ENCODE measurements at places on chromosomes 2 and 18. TPM values are rescaled to one million over a fixed set of nuclear protein-coding genes. Genes with fewer than 3 reads are reported as not detected.
A peak's percentile ranks its signal among the peaks of the same experiment; 100 is the strongest.

DNA sequence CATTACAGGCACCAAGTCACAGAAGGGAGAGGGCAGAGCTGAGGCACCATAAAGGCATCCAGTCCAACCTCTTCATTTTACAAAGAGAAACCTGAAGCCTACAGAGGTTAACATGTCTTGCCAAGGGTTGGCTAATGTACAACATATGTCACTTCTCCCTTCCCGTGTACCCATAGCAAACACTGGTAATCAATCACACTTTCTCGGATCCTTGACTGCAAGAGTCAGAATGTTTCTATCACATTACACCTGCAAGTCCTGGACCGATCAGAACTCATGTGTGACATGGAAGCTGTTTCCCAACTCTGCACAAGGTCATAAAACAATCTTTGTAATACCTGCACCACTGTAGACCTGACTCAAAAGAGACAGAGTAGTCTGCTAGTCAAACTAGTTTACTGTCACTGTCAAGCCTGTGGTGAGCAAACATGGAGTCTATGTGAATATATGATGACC is 6.0 kb downstream of the ANKRD44 start:
- peaks cover 2% of the 10 kb centered on the region for H3K27me3 ChIP-seq
- H3K4me3 ChIP-seq = no peak overlapping the region
- H3K36me3 ChIP-seq = no peaks in the 10 kb centered on the region
- H3K27ac ChIP-seq = no peak overlapping the region
- no peak for DNase-seq

Gene CCDC74A
- 10.4 TPM for polyA plus RNA-seq

- H3K36me3 ChIP-seq = no peaks in the 10 kb centered on the region
- no peak for DNase-seq
- H3K27me3 ChIP-seq = no peaks in the 10 kb centered on the region
- H3K4me3 ChIP-seq = no peak overlapping the region
Measured at GRCh38 chr2:203578759-203579643, 43.9 kb upstream of the RAPH1 start.

DNA sequence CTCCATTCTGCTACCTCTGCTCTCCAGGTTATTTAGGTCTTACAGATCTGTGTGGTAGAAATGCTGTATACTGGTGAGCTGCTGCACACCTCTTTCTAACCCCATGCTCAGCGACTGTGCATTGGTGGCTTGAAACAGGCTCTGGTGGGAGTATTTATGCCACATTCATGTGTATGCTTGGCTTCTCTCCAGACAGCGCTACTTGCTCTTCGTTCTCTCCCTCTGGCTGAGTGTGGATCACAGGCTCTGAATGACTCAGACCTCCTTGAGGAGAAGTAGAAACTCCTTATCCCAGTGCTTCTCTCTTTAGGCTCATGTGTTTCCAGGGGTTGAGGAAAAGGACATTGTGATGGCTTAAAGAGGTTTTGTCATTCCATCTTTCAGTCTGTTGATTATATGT is 54.9 kb downstream of the FHOD3 start:
- peaks cover 9% of the 10 kb centered on the region for H3K36me3 ChIP-seq
- DNase-seq = peak; percentile 96
- no peak overlapping the region for H3K4me3 ChIP-seq

GRCh38 chr2:85619617-85620016 is 3.6 kb downstream of the USP39 start:
- peaks cover 35% of the 10 kb centered on the region for H3K36me3 ChIP-seq
- no peak overlapping the region for H3K27ac ChIP-seq
- no peak for DNase-seq
- H3K4me1 ChIP-seq = peaks cover 7% of the 10 kb centered on the region

- H3K4me1 ChIP-seq = no peaks in the 10 kb centered on the region
- no peaks in the 10 kb centered on the region for H3K36me3 ChIP-seq
- no peak overlapping the region for H3K27ac ChIP-seq
- H3K27me3 ChIP-seq = no peaks in the 10 kb centered on the region
- no peak overlapping the region for H3K4me3 ChIP-seq
Measured at GRCh38 chr18:14097761-14098160, 34.5 kb downstream of the ZNF519 start.

GRCh38 chr2:65708086-65708485 is 275.7 kb upstream of the SPRED2 start:
- no peak overlapping the region for H3K27ac ChIP-seq
- H3K4me1 ChIP-seq = no peaks in the 10 kb centered on the region
- H3K27me3 ChIP-seq = no peaks in the 10 kb centered on the region
- no peaks in the 10 kb centered on the region for H3K36me3 ChIP-seq
- DNase-seq = no peak
- H3K4me3 ChIP-seq = no peak overlapping the region

Gene SLC23A3
- polyA plus RNA-seq = 0.11 TPM

Gene GCA
- polyA plus RNA-seq = 79.8 TPM

- H3K36me3 ChIP-seq = no peaks in the 10 kb centered on the region
- no peak overlapping the region for H3K27ac ChIP-seq
- H3K4me3 ChIP-seq = no peak overlapping the region
Measured at GRCh38 chr18:78580835-78581339, 398.7 kb upstream of the SALL3 start.

Gene IL37
- polyA plus RNA-seq = not detected

Gene PRSS56
- not detected for polyA plus RNA-seq

Gene GALR1
- polyA plus RNA-seq = not detected

- H3K36me3 ChIP-seq = no peaks in the 10 kb centered on the region
- no peak overlapping the region for H3K4me3 ChIP-seq
- no peak for DNase-seq
- peaks cover 1% of the 10 kb centered on the region for H3K4me1 ChIP-seq
- no peaks in the 10 kb centered on the region for H3K27me3 ChIP-seq
Measured at GRCh38 chr18:9096685-9097084, 5.8 kb upstream of the NDUFV2 start.

DNA sequence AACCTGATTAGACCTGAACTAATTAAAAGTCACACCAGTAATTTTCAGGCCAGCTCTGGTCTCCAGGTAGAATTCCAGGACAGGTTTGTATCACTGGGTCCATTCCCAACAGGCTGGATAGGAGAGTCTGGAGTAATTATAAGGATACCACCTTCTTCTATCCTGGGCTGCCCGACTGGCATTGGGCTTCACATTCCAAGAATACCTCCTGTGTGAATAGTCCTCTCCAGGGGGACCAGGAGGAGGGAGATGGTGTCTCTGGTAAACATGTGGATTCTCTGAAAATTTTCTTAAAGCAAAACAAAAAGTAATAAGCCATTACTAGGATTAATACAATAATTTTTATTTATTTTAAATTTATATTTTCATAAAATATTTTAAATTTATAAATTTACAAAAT is 17.3 kb downstream of the DUSP11 start:
- DNase-seq = no peak
- H3K36me3 ChIP-seq = peaks cover 38% of the 10 kb centered on the region
- no peaks in the 10 kb centered on the region for H3K27me3 ChIP-seq
- H3K4me1 ChIP-seq = no peaks in the 10 kb centered on the region

Gene DSEL
- 0.54 TPM for polyA plus RNA-seq

- H3K27ac ChIP-seq = peak overlapping the region; percentile 60
- no peak overlapping the region for H3K4me3 ChIP-seq
- H3K36me3 ChIP-seq = no peaks in the 10 kb centered on the region
Measured at GRCh38 chr2:47010176-47010575, 94.6 kb upstream of the MCFD2 start.

DNA sequence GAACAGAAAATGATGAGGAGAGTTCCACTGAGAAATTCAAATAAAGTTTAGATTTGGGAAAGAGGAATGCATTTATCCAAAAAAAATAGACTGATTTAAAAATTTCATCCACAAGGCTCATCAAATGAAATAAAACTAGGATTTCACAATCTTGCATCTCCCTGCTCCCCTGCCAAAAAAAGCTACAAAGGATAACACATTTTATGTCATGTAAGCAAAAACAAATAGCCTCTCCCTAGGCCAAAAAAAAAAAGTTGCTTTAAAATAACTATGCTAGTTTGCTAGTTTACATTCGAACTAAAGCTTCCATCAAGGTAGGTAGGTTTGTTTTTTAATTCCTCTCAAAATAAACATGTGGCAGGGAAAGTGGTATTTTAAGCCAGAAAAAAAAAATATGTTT is 465.5 kb upstream of the ID2 start:
- H3K4me3 ChIP-seq = no peak overlapping the region
- no peaks in the 10 kb centered on the region for H3K27me3 ChIP-seq
- H3K4me1 ChIP-seq = no peaks in the 10 kb centered on the region
- H3K36me3 ChIP-seq = no peaks in the 10 kb centered on the region
- DNase-seq = no peak
- H3K27ac ChIP-seq = no peak overlapping the region

Gene UBR3
- 18.7 TPM for polyA plus RNA-seq

Gene CXCR4
- 1.1 TPM for polyA plus RNA-seq

DNA sequence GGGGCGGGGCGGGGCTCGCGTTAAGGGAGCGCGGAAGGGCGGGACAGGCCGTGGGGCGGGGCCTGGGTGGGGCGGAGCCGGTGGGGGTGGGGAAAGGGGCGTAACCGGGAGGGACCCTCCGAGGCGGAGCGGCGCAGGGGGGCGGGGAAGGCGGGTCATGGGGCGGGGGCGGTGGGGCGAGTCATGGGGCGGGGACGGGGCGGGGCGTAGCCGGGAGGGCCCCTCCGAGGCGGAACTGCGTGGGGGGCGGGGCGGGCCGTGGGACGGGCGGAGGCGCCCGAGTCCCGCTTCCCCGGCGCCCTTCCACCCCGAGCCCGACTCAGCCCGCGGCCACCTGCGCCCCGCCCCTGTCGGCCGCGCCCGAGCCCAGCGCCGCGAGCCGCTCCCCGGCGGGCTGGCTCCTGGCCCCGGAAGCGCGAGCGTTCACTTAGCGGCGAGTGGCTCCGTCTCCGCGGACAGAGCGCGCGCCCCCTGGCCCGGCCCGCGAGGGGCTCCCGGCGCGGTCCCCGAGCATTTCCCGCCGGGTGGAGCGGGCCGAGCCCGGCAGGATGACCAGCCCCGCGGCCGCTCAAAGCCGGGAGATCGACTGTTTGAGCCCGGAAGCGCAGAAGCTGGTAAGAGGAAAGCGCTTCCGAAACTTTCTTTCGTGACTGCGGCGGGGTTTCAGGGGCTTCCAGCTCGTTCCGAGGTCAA is 64.7 kb downstream of the LRRFIP1 start:
- no peaks in the 10 kb centered on the region for H3K36me3 ChIP-seq
- DNase-seq = peak; percentile 95
- H3K27ac ChIP-seq = peak overlapping the region; percentile 74
- no peaks in the 10 kb centered on the region for H3K27me3 ChIP-seq
- H3K4me3 ChIP-seq = peak overlapping the region; percentile 65

GRCh38 chr2:201448701-201449100 is 2.6 kb downstream of the TRAK2 start:
- no peak for DNase-seq
- H3K4me3 ChIP-seq = no peak overlapping the region
- peaks cover 28% of the 10 kb centered on the region for H3K4me1 ChIP-seq
- no peaks in the 10 kb centered on the region for H3K27me3 ChIP-seq
- H3K36me3 ChIP-seq = no peaks in the 10 kb centered on the region

- H3K27me3 ChIP-seq = peaks cover 17% of the 10 kb centered on the region
- no peak overlapping the region for H3K27ac ChIP-seq
- no peak overlapping the region for H3K4me3 ChIP-seq
Measured at GRCh38 chr2:46305767-46306166, 8.6 kb downstream of the EPAS1 start.

DNA sequence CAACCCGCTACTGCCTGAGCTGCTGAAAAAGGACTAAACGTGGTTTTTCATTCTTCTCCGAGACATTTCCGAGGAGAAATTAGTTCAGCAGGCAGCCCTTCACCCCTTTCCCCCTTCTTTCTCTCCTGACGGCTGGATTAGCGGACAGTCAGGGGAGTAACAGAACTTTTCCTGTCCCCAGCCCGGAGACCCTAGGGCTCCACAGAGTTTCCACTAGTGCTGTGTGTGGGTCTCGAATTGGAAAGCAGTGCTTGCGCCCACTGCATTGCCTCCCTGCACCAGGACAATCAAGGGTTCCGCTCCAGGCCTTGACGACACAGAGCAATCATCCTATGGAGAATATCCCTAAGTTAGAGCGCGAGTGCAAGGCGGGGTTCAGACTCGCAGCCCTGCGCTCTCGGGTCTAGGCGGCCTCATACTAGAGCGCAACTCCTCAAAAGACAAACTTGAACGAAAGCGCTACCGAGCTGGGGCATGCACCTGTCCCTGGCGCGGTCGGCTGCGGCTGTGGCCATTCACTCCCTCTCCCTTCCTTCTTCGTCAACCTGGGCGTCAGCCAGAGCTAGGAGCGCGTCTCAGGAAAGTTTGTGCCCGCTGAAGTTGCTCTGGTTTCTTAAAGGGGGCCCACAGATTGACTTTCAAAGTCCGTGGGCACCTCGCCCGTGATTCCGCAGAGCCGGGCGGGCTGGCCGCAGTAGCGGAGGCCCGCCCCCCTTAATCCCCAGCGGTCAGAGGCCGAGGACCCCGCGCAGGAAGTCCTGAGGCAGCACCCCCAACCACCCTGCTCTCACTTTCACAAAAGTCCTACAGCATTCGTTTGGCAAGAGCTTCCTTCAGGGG is 801 bp downstream of the OSR1 start:
- peaks cover 4% of the 10 kb centered on the region for H3K36me3 ChIP-seq
- H3K27me3 ChIP-seq = peaks cover 95% of the 10 kb centered on the region
- H3K4me3 ChIP-seq = peak overlapping the region; percentile 78
- peak; percentile 52 for DNase-seq

GRCh38 chr18:68449292-68449691 is 265.6 kb downstream of the TMX3 start:
- DNase-seq = no peak
- H3K27ac ChIP-seq = no peak overlapping the region
- no peaks in the 10 kb centered on the region for H3K27me3 ChIP-seq
- H3K36me3 ChIP-seq = no peaks in the 10 kb centered on the region
- no peak overlapping the region for H3K4me3 ChIP-seq

Gene PROKR1
- polyA plus RNA-seq = not detected

GRCh38 chr18:71754246-71754645 is 789.9 kb downstream of the CBLN2 start:
- H3K27me3 ChIP-seq = no peaks in the 10 kb centered on the region
- H3K36me3 ChIP-seq = no peaks in the 10 kb centered on the region
- DNase-seq = no peak
- no peak overlapping the region for H3K4me3 ChIP-seq

Gene TET3
- 2.9 TPM for polyA plus RNA-seq

Data from cardiac muscle cell (in vitro differentiated cells and primary cell).